ENCODE measurements at places on chromosomes 3 and 15. TPM values are rescaled to one million over a fixed set of nuclear protein-coding genes. Genes with fewer than 3 reads are reported as not detected.

The SGO1 gene
- 22.7 TPM for total RNA-seq

- DNase-seq = no peak
Measured at GRCh38 chr15:53910236-53910849, 67.9 kb upstream of the UNC13C start.

DNA sequence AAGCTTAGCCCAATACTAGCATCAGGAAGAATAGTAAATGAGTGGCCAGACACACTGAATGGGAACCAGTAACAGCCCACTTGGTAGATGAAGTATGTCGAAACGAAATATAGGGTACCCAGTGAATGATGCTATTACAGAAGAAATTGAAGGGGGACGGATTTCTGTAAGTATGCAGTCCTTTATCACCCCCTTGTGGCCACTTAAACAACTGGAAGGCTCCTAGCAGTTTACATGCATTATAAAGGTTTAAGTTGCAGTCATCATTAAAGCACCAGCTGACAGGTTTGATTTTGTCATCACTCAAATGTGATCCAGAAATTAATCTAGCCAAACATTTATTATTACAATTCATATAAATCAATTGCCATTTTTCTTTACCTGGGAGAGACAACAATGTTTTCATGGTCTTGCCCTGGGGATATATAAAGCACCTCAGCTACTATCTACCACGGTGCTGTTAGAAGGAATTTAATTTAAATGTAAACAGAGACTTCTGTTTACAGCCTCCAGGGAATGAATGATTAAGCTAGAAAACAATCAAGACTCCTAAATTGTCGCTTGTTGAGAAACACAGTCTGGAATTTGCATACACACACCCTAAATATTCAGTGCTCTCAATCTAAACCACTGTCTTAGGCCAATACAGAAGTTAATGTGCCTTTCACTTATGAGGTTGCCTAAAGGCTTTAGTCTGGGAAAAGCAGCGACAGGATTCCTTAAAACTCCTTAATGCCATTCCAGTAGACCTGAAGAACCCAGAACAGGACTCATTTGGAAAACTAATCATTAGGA, 7.8 kb downstream of the EIF1B start:
- DNase-seq = peak; percentile 29

DNA sequence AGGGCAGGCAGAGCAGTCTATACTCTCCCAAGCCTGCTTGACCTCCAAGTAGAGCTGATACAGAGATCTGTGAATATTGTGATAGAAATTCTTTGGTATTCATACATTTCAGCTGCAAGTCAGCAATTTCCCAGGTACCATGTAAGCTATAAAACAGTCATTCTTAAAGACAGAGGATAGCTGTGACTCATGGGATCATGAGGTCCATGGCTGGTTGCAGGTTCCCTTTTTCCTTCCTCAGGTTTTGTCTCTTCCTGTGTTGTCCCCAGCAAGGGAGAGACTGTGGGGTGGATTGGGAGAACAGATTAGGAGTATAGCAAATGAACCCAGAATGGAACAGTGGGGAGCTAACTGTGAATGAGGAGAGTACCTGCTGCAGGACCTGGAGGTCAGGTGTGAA, 5.4 kb upstream of the P4HTM start:
- DNase-seq = no peak

DNA sequence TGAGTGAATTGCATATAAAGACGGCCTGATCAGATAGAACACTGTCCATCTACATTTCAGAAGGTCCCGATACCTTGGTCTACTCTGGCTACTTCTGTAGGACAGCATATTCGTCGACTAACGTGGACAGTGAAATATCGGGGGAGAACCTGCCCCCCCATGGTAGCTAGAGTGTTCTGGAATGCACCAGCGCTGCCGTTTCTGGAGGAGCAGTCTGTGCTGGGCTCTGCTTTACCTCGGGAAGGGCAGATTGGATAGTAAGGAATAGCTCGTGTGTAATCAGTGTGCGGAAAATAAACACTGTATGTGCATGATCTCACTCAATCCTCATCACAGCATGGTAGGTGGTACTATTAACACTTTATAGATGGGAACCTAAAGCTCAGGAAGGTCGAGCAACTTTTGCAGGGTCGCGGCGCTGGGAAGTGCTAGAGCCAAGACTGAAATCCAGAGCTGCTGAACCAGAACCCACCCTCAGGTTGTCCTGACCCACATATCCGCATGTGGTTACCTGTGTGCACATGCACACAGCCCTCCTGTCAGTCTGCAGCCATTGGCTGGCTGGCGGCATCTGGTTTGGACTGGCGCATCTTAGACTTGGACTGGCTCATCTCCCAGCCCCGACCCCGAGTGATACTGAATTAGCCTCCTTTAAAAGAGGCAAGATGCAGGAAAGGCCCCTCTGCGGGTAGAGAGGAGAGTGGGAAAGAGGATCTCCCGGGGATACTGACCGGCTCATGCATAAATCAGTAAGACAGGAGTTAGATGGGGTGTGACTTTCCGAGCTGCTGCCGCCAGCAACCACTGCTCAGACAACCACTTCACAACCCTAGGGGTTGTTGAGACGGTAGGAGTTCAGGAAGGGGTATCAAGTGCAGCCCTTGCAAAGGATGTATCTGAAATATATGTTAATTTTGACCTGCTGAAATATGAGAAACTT, 155.0 kb upstream of the BHLHE40 start:
- DNase-seq = no peak

GRCh38 chr15:79990280-79990996, 19.4 kb upstream of the BCL2A1 start:
- no peak for DNase-seq

DNA sequence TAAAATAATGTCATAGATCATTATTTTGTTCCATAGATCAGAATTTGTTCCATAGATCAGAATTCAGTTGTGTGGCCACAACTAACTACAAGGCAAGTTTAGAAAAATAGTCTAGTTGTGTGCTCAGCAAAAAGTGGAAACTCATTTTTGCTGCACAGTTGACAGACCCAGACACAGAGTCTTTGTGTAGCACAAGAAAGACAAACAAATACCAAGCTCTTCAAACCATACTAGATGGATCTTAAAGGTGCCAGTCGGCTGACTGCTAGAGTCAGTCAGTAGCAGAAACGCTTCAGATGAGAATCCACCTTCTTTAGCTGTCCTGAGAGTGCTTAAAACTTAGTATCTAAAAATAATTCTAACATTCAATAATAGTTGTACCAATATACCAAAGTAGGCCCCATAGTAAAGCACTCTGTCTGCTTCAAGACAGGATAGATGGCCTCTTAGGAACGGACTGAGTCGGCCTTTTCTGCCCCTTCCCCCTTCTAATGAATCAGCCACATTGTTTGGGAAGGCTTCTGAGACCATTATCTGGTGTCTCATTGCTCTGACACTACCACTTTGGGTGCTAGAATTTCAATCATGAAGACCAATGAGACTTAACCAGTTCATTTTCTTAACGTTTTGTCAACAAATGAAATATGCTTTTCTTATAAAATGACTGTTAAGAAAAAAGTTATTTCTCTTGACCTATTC, 27.7 kb upstream of the SLC4A7 start:
- no peak for DNase-seq

DNA sequence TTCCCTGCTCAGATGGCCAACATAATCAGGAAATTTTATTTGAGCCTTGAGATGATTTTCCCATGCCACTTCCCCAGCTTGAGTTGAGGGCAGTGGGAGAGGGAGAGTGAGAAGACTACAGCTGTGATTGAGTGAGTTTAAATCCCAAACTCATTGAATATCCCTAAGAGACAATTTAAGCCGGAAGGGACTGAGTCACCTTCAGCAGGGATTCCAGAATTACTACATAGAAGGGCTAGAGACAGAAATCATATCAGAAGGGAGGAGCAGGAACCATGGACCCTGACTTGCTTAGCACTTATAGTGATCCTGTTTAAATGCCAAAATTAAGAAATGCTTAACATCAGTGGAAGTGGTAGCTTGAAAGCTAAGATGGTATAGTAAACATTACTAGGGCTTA, 312.2 kb upstream of the SLCO3A1 start:
- DNase-seq = no peak

DNA sequence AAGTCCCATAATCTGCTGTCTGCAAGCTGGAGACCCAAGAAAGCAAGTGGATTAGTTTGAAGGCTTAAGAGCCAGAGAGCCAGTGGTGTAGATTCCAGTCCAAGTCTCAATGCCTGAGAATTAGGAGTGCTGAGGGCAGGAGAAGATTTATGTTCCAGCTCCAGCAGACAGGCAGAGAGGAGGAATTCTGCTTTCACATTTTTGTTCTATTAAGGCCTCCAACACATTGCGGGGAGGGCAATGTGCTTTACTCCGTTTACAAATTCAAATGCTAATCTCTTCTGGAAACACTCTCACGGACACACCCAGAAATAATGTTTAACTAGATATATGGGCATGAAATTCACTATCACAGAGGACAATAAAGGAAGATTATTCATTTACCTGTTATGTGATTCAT, 54.0 kb downstream of the DPH6 start:
- no peak for DNase-seq

DNA sequence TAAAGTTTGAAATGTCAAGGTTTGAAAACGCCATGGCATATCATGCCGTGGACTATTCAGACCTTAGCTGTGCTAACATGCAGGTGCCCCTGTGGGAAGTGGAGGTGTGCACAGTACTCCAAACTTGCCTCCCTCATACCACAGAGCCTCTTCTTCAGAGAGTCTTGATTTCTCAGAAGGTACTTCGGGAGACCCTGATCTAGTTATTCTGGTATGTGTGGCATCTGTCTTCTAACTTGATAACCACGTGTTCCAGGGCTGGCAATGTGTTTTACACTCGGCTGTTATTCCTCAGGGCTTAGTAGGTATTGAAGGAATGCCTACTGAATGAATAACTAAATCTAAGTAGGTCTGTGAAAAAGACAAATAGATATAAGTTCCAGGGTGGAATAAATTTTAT, 309.9 kb downstream of the CLSTN2 start:
- DNase-seq = no peak
